ENCODE measurements at places on chromosomes 5 and 9.
A peak's percentile ranks its signal among the peaks of the same experiment; 100 is the strongest.

DNA sequence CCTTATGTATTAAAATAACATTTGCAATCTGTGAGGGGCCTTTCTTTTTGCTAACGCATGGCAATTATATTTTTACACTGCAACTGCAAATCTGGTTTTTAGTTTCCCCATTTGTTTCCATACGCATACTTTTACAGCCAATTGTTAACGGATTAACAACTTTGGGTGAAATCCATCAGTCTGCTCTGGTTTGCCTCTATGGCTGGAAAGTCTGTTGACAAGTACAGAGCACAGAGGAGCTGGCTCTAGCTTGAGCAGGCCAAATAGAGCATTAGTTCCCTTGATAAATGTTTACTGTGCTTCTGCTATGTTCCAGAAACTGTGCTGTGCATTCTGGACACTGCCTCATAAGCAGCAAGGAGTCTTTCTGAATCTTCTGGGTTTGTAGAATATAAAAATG lies 400.4 kb upstream of the KIF2A start:
- DNase-seq: no peak

DNA sequence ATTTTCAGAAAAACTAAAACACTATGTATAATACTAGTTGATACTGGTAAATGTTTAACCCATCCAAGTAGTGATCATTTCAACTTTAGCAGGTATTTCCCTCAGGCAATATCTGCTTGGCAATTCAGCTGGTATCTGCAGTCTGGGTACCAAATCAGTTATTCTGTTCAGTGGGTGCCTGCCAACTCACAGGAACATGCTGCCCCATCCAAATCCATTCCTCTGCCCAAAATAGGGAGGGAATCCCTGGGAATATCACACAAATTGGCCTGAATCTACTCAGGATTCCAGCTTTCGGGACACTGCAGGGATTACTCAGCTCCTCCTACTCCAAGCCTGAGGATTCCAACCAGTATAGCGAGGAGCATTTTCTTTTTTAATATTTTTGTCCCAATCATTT lies 61.7 kb upstream of the PDE4D start:
- DNase-seq: no peak

GRCh38 chr5:154811653-154812465 lies 38.5 kb downstream of the FAXDC2 start:
- DNase-seq: no peak

GRCh38 chr5:14250084-14250695 lies 107.0 kb downstream of the TRIO start:
- DNase-seq: peak; percentile 81

- no peak for DNase-seq
Observed at GRCh38 chr9:125475385-125475784, 213.8 kb downstream of the GAPVD1 start.

- DNase-seq: no peak
Observed at GRCh38 chr5:171750311-171750788, 35.3 kb upstream of the SMIM23 start.

DNA sequence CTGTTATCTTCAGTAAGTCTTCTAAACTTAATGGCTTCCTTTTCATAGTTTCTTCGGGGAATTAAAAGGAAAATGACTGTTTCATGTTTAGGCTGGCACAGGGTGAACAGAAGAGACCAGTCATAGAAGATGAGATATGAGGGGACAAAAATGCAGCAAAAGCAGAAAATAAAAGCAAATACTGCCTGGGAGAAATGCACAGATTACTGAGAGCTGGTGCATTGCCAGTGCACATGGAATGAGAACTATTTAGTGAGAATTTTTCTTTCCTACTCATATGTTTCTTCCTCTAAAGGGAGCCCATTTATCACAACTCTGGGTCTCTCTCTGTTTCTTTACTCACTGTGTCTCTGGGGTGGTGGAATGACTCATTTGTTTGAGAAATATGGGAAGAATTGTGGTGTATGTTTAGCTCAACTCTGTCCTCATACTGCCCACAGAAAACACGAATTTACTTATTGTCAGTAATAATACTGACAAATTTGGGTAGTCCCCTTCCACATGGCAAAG lies 25.9 kb upstream of the ANKRD55 start:
- peak; percentile 63 for DNase-seq

GRCh38 chr5:146400201-146400600 lies 46.9 kb upstream of the TCERG1 start:
- no peak for DNase-seq

DNA sequence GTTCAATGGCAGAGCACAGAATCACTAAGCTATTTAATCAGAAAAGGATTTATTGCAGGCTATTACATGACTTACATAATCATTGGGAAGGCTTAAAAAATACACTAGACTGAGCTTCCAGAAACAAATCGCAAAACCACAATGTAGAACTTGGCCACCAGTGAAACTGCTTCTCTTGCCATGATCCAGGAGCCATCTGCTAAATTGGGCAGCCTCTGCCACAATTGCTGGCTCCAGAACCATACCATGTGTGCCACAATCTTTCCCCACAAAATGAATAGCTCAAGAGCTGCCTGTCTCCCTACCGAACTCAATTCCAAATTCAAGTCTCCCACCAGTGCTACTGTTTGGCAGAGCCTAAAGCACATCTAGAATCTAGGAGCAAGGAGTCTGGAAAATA lies 9.8 kb upstream of the ERAP1 start:
- no peak for DNase-seq

DNA sequence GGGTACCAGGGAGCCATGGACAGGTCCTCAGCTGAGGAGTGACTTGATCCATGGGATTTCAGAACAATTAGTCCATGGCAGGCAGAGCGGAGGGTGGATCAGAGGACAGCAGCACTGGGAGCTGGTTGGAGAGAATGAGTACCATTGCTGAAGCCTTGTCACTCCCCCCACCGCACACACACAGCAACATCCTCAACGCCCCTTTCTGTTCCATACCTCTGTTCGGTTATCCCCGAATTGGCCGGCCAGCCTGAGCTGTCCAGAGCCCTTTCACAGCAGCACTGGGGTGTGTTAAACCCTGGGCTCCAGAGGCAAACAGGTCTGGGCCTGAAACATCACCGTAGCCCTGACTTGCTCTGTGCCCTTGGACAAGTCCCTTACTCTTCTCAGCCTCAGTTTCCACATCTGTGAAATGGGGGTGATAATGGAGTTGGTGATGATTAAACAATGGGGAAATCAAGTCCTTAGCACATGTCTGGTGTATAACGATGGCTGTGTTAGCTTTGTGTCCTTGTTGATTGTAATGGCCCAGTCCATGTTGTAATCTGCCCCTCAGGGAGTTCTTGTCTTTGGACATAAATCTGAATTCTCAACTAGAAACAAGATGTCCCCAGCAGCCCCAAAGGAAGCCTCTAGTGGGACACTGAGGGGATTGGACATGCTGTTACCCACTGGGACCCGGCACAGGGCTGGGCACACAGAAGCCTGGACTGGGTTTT lies 16.9 kb downstream of the GSN start:
- no peak for DNase-seq

DNA sequence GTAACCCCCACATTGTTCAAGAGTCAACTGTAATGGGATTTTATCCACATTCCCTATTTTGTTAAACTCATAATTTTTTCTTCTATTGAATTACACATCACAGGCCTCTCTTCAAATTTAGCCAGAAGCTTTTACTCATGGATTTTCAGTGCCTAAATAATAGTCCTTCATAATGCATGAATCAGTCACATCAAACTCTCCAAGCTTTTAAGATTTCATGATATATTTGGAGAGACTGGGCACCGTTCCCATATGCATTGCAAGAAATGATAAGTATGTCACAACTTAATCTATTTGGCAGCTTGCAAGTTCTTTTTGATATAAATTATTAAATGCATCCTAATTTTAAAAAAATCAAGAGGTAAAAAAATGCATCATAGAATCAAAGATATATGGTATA lies 465.9 kb downstream of the DMAC1 start:
- DNase-seq: no peak

GRCh38 chr5:125560476-125561225 lies 814.2 kb upstream of the ZNF608 start:
- DNase-seq: no peak

GRCh38 chr5:133234911-133235310 lies 183.1 kb downstream of the HSPA4 start:
- no peak for DNase-seq

DNA sequence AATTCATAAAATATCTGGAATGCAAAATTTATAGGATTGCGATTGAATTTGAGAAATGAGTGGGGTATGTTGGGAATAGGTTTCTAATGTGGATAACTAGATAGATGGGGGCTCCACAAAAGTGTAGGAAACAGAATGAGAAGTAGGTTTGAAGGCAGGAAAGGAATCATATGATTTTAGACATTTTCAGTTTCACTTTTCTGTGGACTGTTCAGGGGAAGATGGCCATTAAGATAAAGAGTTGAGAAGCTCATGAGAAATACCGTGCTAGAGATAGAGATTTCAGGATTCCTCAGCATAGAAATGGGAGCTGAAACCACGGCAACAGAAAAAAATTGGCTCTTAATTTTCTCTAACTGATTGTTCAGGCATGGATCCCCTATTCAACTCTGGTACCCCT lies 163.4 kb upstream of the CD180 start:
- DNase-seq: no peak

DNA sequence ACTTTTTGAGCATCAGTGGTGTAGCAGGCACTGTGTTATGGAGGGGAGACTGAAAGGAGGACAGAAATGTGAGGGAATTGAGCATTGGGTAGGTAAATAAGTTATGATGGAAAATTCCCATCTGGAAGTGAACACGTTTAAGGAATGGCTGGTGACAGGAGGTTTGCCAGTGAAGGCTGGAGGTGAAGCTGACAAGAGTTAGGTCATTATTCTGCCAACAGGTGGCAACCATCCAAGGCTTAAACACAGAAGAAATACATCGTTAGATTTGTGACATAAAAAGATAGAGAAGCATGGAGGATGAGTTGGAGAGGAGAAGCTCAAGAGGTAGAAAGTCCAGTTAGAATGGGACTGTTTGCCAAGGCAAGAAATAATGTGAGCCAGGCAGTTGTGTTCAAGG lies 455.3 kb upstream of the SGCD start:
- no peak for DNase-seq

GRCh38 chr9:4490705-4491625 lies 697 bp downstream of the SLC1A1 start:
- DNase-seq: no peak

- no peak for DNase-seq
Observed at GRCh38 chr9:112380102-112380824, at the start of gene HSDL2. HSDL2 (plus strand) TSS chr9:112380108; CDS start chr9:112380164, 56 bp downstream.

GRCh38 chr9:36632892-36633291 lies 60.2 kb downstream of the MELK start:
- DNase-seq: no peak

GRCh38 chr9:84867186-84867585 lies 197.7 kb downstream of the NTRK2 start:
- no peak for DNase-seq

GRCh38 chr5:14450018-14450524 lies 131.5 kb upstream of the OTULINL start:
- no peak for DNase-seq

DNA sequence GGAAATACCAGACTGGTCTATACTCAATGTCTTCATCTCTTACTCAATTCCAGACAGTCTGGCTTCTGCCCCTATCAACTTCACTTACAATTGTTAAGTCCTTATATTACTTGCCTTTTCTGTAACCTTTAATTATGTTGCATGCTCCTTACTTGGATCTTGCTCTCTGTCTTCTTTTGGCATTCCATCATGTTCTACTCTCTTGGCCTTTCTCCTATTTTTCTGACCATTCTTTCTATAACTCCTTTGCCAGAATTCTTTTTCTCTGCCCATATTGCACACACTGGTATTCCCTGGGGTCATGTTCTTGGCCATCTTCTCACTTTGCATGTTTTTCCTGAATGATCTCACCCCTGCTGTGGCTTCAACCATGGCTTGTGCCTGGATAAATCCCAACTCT lies 209.8 kb upstream of the ZNF462 start:
- no peak for DNase-seq

GRCh38 chr9:117526674-117527073 lies 111.8 kb upstream of the ASTN2 start:
- DNase-seq: no peak

GRCh38 chr5:129051283-129051682 lies 43.3 kb upstream of the ISOC1 start:
- DNase-seq: no peak

GRCh38 chr9:93431539-93432105 lies 19.9 kb upstream of the FAM120A start:
- DNase-seq: no peak

DNA sequence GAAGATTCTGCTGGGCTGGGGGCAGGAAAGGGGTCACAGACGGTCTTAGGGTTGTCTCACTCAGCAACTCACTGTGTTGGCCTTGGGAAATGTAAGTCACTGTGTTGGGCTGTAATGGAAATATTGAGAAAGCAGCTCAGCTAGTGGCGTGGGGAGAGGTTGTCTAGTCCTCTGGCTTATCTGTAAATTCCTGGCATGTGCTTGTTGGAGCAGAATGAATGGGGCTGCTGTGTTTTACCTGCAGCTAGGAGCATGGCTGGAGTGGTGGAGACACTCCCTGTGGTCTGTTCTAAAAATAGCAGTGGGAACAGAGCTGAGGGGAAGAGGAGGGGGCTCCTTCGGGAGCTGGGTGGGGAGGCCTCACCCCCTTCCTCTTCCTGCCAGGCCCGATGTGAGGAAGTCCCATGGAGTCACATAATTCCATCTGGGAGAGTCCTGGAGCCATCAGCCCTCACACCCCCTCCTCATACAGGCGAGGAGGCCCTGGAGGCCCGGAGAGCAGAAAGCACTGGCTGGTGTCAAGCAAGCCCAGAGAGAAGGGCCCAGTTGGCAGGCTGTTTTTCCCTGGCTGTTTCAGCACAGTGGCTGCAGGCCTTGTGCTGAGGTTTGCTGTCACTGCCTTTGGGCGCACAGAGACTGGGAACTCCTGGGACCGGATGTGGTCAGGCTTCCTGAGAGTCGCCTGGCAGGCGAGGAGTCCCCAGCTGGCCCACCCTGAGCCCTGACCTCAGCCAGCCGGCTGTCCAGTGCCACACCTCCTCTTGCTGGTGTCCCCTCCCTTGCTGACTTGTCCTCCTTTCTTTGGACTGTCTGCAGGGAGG lies 84.9 kb downstream of the RGS3 start:
- DNase-seq: peak; percentile 44

GRCh38 chr5:56313004-56313531 lies 79.9 kb upstream of the ANKRD55 start:
- DNase-seq: no peak

DNA sequence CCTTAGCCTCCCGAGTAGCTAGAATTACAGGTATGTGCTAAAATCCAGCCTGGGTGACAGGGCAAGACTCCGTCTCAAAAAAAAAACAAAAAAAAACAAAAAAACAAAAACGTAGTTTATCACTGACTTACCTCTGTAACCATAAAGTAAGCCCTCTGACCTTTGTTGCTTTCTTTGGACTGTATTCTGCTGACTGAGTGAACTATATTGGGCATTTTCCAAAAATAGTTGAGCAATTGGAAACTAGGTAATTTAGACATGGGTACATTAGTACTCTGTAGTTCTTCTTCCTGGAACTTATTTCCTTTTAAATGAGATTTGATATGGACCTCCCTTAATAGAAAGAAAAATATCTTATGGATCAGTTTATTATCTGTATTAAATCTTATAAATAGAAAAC lies 66.6 kb downstream of the ANKHD1 start:
- no peak for DNase-seq

- no peak for DNase-seq
Observed at GRCh38 chr9:83449983-83450382, 88.2 kb downstream of the FRMD3 start.

All from retinal pigment epithelial cell (primary cell).